ENCODE measurements at places on chromosomes 3 and 15.

GRCh38 chr15:45535486-45536042 is 13.0 kb upstream of the SLC30A4 start:
- no peak for DNase-seq

DNA sequence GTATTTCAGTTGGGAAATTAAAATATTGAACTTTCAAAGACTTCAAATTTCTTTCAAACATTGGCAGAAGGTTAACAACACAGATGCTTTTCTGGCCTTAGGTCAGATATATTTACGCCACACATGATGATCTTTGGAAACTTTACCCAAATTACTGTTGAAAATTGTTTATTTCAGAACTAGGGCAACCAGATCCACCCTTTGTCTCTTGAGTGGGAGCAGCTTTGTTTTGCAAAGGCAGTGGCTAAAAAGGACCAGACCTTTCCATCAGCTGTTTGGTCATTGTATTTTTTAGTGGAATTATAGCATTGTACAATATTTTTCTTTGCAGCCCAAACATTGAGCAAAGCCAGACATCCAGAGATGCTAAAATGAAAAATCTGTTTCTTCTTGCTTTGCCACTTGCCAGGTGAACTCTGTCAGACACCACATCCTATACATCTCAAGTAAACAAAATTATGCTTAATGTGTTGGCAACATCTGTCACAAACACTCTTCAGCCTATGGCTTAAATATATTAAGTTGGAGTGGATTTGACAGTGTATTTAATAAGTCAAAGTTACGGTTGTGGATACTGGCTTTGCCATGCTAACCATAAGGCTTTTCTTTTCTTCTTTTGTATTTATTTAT is 651.9 kb downstream of the RBMS3 start:
- DNase-seq: no peak

DNA sequence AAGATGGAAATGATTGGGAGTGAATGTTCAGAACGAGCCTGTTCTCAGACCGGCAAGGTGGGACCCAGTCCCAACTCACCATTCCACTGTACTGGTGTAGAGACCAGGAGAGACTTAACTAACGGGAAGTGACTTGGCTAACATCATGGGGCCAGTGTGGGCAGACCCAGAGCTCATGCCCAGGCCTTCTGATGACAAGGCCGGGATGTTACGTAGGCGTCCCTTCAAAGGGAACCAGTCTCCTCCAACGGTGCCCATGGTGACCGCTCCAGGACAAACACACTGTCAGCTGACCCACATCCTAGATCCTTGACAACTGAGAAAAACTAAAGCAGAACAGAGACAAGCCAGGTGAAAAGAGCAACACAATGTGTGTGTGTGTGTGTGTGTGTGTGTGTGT is 128.4 kb upstream of the HACD2 start:
- DNase-seq: no peak

GRCh38 chr3:81279481-81280379 is 481.7 kb downstream of the GBE1 start:
- no peak for DNase-seq

GRCh38 chr3:44039006-44039405 is 202.7 kb upstream of the TOPAZ1 start:
- no peak for DNase-seq

DNA sequence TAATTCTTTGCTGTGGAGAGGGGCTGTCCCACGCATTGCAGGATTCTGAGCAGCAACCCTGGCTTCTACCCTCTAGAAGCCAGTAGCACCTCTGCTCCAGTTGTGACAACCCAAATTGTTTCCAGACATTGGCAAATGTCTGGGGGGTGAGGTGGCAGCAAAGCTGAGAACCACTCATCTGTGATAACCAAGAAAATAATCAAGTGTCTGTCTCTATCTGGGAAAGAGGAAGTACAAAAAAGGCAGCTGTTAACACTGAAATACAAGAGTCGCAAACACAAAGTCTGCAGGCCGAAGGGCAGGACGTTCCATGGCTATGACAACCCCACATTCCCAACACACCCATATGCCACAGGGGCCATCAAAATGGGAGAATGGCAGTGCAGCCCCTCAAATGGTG is 42.2 kb upstream of the GNB5 start:
- no peak for DNase-seq

DNA sequence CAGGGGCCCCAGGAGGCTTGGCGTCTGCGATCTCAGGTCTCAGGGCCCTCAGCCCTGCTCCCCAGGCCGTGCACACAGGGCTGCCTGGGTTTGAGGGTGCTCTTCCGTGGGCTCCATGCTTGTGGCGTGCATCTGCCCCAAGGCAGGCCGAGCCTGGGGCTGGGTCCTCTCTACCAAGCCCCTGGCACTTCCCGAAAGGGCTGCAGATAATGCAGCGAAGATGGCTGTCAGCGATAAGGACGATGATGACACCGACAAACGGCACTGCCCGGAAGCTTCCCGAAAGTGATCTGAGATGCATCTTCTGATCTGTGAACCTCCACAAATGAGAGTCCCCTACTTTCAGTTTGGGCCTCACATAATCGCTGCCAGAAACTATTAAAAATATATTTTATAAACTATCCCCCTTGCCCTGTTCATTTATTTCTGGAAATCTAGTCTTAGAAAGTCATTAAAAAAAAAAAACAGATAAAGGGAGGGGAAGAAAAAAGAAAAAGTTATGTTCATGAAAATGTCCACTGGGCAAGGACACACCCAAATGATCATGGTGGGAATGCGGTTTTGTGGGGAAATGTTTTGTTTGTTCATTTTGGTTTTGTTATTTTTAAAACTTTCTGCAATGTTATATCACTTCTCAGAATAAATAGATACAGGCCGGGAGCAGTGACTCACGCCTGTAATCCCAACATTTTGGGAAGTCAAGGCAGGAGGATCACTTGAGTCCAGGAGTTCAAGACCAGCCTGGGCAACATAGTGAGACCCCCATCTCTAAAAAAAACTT is 51.5 kb downstream of the RPN1 start:
- DNase-seq: no peak

GRCh38 chr15:33107950-33108349 is 86.6 kb downstream of the FMN1 start:
- no peak for DNase-seq

- no peak for DNase-seq
Observed at GRCh38 chr3:145698749-145699148, 462.2 kb downstream of the PLOD2 start.

- DNase-seq: no peak
Observed at GRCh38 chr3:119662604-119663373, 2.4 kb upstream of the POPDC2 start.

GRCh38 chr3:125157183-125157582 is 55.4 kb downstream of the SLC12A8 start:
- no peak for DNase-seq
